H1 (cell line): ENCODE measurements at places on chromosomes 2 and 18.

- no peak for DNase-seq
These were observed 101.2 kb downstream of the ZNF519 start for GRCh38 chr18:14031053-14031452.

- DNase-seq = no peak
These were observed 17.9 kb upstream of the FIGN start for GRCh38 chr2:163753726-163754125.

DNA sequence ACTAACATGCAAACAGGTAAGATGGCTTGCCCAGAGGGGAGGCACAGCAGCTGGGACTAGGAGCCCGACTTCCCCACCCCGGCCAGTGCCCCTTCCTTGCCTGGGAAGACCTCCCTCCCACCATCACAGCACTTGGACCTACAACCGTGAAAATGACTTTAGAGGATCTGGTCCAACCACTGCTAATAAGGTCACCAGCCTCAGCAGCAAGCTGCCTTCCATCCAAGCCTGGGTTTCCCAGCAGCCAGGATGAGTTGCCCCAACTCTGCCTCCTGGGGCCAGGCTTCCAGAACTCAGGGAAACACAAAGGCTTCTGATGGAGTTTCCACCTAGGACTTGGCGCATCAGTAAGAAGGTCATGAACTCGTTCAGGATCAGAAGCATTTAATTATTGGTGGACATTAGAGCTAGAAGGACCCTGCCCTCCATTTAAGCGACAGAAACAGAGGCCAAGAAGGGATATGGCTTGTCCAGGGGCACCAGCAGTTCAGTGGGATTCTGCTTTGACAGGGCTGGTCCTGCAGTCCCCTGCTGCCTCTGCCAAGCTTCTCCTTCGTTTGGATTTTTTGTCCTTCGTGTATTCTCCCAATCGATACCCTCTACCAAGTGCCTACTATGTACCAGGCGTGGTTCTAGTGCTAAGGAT lies 403.0 kb upstream of the ID2 start:
- no peak for DNase-seq

DNA sequence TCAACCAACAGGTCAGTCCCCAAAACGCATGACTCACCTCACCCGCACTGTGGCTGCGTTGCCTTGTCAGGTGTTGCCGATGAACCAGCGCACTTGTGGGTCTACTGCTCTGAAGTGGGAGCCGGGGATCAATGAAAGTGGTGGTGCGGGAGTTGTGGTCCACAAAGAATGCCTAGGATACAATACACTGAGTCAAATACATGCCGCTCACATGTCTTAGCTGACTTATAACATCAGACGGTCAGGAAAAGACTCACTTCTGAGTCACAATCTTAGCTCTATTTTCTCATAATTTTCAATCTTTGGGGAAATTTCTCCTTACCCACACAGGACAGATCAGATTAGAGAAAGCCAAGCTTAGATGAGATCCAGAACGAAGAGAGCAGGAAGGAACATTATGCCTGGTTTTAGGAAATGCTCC lies 107.1 kb upstream of the STK17B start:
- no peak for DNase-seq

GRCh38 chr18:35201256-35201931 lies 39.4 kb upstream of the ZNF397 start:
- DNase-seq = no peak

- no peak for DNase-seq
These were observed 35.4 kb downstream of the NPC1 start for GRCh38 chr18:23550898-23551297.

DNA sequence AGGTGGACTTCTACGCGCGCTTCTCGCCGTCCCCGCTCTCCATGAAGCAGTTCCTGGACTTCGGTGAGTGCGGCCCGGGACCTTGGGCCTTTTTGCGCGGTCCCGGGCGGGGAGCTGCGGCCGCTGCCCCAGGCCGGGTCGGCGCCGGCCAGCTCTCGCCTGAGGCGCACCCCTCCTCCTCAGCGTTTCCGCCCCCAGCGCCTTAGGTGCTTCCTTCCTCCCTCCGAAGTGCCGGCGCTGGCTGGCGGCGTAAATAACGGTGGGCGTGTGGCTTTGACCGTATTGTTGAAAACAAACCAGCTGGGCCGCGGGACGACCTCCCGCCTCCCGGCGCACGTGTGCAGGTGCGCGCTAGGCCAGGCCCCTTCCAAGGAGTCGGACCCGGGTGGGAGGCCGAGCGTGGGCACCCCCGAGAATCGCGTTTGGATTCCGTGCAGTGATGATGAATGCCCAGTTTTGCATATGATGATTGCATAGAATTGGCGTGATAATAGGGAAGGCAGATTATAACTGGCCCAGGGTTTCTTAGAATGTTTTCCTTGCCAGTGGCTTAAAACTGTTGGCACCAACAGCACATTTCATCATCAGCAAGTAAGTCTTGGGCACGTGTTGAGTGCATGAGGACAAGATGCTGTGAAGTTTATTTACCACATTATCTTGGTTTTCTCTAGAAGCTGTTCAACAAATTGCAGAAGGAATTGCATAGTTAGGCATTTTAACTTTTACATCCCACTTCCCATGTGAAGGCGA lies 569 bp downstream of the PDK1 start:
- DNase-seq = peak; percentile 49

GRCh38 chr2:164669291-164669690 lies 48.0 kb upstream of the GRB14 start:
- no peak for DNase-seq

DNA sequence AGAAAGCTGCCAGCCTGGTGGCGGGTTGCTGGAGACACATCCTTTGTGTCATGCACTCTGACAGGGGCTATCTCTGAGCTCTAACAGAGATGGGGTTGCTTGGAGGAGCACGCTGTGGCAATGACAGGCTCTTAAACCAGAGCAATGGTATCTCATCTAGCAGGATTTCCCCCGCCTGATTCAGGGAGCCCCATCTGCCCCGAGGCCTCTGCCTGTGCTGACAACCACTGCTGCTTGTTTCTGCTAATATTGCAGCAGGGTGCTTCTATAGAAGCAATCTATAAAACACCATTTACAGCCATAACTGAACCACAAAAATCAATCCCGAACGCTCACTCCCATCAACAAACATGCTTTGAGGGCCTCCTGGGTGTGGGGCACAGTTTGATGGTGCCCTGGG lies 12.8 kb upstream of the DNPEP start:
- DNase-seq = no peak

- peak; percentile 86 for DNase-seq
These were observed 6.3 kb upstream of the TEX261 start for GRCh38 chr2:71000780-71001591.

DNA sequence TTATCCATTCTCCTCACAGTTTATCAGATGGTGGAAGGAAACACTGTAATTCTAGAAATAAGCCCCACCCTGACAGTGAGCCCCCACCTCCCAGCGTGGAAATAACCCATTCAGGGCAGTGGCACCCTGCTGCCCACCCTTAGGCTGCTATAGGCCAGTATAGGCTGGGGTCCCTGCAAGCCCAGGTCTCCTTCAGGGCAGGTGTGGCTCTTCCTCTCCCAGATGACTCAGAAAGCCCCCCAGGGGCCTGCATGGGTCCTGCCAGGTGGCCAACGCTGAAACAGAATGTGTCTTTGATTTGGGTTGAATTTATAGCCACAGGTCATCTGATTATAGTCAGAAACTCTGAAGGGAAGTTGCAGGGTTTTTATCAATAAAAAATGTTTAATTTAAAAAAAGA lies 136.4 kb downstream of the SH3RF3 start:
- DNase-seq = no peak

GRCh38 chr2:100642425-100642824 lies 79.6 kb downstream of the PDCL3 start:
- no peak for DNase-seq

DNA sequence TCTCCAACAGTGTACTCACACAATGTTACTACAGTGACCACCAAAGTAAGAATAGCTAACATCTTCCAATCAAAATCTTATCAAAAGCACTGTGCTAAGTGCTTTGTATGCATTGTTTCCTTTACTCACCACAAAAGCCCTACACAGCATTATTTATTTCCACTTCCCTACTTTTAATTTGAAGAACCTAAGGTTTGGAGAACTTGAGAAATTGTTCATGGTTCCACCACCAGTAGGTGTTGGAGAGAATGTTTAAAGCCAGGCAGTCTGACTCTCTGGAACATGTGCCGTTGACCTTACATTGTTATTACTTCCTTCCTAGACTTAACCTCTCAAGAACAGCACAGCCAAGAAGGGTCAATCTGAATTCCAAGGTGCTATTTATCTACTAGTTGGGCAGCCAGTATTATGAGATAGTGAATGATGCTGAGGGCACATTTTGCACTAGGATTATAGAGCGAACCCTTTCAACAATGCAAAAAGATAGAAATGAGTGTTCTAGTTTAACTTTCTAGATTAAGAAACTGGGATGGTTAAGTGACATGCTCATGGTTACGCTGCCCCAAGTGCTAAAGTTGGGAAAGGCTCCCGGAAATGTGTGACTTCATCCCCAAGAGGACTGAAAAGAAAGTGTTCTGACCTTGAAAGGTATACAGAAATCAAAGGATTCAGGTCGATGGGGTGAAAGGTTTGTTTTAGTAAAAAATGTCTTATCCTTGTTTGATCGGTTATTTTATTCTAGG lies 55.2 kb upstream of the FAM136A start:
- no peak for DNase-seq

DNA sequence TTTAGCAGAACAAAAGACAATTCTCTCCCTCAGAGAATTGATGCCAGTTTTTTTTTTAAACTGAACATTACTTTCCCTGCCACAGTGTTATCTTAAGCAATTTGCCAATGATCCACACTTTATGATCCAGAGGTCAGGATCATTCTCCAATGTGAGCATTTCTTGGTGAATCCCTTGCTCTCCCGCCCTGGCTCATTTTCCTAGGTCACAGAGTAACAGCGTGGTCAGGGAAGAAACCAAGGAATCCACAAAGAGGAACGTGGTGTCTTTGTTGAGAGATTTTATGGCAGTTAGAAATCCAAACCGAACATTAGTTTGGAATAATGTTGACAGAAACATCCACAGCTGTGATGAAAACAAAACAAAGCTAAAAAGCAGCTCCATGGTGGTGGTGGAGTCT lies 250.3 kb downstream of the TTC32 start:
- no peak for DNase-seq

DNA sequence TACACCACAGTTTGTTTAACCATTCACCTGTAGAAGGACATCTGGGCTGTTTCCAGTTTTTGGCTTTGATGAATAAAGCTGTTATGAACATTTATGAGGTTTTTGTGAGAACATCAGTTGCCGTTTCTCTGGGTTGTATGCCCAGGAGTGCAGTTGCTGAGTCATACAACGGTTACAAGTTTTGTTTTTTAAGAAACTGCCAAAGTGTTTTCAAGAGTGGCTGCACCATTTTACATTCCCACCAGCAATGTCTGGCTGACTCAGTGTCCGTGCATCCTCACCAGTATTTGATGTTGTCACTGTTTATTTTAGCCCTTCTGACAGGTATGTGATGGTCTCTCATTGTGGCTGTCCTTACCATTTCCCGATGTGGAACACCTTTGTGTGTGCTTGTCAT lies 48.0 kb upstream of the GPR17 start:
- DNase-seq = no peak

- DNase-seq = no peak
These were observed 153.3 kb upstream of the MAP3K20 start for GRCh38 chr2:172922306-172922705.

DNA sequence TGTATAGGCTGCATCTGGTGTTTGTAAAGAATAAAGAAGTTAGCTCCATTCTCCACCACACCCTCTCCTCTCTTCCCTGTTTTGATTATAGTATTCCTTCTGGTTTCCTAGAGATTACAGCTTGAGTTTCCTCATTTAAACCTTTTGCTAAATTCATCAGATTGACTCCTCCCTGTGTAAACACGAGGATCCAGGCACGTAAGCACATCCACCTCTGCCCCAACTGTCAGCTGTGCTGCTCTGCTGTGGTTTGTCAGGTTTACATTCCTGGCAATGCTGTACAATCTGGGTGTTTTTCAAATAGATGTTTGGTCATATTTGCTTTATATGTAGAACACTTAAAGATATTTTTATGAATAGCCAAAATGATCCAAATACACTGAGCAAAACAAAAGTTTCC lies 302.8 kb downstream of the PTGR3 start:
- DNase-seq = no peak

DNA sequence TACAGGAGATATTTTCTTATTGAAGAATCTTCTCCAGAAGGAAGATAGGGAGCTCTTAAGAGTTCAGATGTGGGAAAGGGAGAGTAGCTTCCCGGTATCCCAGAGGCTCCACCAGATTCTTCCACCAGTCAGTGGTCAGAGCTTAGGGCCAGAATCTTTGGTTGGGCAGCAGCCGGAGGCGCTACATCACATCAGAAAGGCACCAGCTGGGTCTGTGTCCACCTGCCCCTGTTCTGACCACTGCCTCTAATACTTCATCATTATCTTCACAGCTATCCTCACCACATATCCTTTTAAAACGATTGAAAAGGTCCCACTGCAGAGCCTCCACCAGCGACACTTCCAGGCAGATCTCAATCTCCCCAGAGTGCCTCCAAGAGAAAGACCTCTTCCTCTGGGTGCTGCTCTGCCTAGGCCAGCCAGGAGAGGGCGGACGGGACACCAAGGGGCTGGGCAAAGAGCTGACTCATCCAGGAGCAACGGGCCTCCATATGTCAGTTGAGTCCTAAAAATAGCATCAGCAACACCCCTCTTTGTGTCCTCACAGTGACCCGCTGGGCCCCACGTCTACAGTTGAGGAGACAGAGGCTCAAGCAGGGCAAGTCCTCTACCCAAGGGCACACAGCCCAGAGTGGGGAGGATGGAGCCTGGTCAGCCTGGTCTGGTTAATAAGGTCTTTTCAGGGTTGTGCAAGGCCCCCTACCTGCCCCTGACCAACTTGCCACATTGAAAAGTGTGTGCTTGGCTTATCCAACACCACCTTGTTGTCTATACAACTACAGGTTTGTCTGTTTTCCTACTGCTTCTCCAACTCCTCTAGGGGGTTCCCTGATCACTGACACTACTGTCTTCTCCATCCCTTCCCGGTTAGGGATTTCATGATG lies 81.2 kb downstream of the ADD2 start:
- peak; percentile 82 for DNase-seq

DNA sequence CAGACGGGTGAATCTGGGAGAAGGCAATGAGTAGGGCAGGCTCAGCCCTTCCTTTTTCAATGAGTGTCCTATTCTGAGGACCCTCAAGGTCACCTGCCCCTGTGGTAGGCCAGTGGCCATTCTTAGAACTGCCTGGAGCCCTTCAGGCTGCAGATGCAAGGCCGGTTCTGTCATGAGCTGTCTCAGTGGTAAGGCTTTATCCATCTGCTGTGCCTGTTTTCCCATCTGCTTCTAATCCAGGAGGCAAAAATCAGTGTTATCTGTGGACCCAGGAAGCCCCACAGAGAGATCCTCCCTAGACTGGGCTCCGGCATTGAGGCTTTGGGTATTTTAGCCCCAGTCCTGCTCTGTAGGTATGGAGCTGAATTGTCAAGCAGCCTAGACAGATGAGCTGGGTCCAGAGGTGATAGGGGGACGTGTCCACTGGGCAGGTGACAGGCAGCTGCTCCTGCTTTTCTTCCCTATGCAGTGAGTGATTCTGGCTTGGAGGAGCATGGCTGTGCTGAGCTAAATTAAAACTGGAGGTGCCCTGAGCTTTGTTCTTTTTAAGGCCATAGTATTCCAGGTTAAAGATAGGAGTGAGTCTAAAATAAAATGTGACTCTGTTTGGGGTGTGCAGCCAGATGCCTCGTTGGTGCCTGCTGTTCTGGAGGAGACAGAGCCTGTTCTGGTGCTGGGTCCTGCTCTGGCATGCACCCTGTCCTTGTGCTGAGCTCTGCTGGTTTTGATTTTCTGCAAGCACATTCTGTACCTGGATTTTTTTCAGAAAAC lies 92.5 kb downstream of the FHOD3 start:
- DNase-seq = no peak
